ENCODE measurements at places on chromosomes 5 and 9. TPM values are rescaled to one million over a fixed set of nuclear protein-coding genes. Genes with fewer than 3 reads are reported as not detected.
A peak's percentile ranks its signal among the peaks of the same experiment; 100 is the strongest.

GRCh38 chr5:53917826-53918225 lies 357.4 kb downstream of the NDUFS4 start:
- no peak overlapping the region for H3K27ac ChIP-seq
- no peaks in the 10 kb centered on the region for H3K36me3 ChIP-seq
- no peak for DNase-seq
- no peaks in the 10 kb centered on the region for H3K27me3 ChIP-seq

GRCh38 chr5:109744261-109744660 lies 54.5 kb downstream of the MAN2A1 start:
- peaks cover 37% of the 10 kb centered on the region for H3K4me1 ChIP-seq
- H3K27ac ChIP-seq = peak overlapping the region; percentile 82
- no peaks in the 10 kb centered on the region for H3K36me3 ChIP-seq
- H3K4me3 ChIP-seq = no peak overlapping the region

DNA sequence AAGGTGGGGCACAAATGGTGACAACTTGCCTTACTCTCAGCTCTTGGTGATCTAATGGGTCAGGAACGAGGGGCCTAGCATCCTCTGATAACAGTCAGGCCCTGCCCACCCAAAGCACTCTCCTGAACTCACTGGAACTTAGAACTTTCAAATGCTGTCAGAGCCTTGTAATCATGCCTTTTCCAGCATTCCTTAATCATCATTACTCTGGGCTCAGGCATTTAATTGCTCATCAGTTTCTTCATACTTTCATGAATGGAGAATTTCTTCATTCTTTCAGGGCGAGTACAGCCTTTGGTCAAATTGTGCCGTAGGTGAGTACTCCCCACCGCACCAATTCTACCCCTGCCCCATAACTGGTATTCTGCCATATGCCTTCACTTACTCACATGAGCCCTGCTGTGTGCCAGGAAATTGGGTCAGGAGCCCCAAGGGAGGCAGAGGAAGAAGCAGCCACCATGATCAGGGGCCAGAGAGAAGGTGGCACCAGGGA lies 30.2 kb upstream of the DUSP1 start:
- no peaks in the 10 kb centered on the region for H3K36me3 ChIP-seq
- peak overlapping the region; percentile 11 for H3K4me3 ChIP-seq
- peaks cover 56% of the 10 kb centered on the region for H3K4me1 ChIP-seq
- no peaks in the 10 kb centered on the region for H3K27me3 ChIP-seq

- no peak overlapping the region for H3K27ac ChIP-seq
- no peaks in the 10 kb centered on the region for H3K4me1 ChIP-seq
- no peak overlapping the region for H3K4me3 ChIP-seq
- H3K36me3 ChIP-seq = no peaks in the 10 kb centered on the region
Observed at GRCh38 chr5:156531199-156531598, 204.2 kb downstream of the SGCD start.

DNA sequence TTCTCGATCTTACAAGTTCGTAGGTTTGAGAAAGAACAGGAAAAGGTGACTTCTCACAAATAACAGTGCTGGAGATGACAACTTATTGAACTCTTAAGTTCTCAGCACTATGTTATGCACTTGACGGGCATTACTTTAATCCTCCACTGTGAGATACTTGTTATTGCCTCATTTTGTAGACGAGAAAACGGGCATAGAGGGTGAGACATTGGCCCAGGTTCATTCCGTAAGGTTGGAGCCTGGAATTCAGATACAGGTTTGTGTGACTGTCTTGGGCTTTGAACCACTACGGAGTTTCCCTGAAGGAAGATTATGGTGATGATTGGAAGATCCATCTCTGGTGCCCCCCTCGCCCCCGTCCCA lies 657 bp downstream of the MAT2B start:
- no peak for DNase-seq
- H3K4me3 ChIP-seq = peak overlapping the region; percentile 87
- no peaks in the 10 kb centered on the region for H3K27me3 ChIP-seq

- peaks cover 17% of the 10 kb centered on the region for H3K4me1 ChIP-seq
- DNase-seq = no peak
- H3K27ac ChIP-seq = peak within 1 kb of the TSS; percentile 48
- peaks cover 3% of the 10 kb centered on the region for H3K36me3 ChIP-seq
- H3K4me3 ChIP-seq = peak within 1 kb of the TSS; percentile 73
- no peaks in the 10 kb centered on the region for H3K27me3 ChIP-seq
Observed at GRCh38 chr9:97307500-97308163, at the start of gene CCDC180. CCDC180 (plus strand) TSS chr9:97307659; CDS start chr9:97308064, 405 bp downstream.

- peak overlapping the region; percentile 66 for H3K4me3 ChIP-seq
- peak overlapping the region; percentile 94 for H3K27ac ChIP-seq
- peaks cover 10% of the 10 kb centered on the region for H3K4me1 ChIP-seq
- no peaks in the 10 kb centered on the region for H3K27me3 ChIP-seq
- peak; percentile 82 for DNase-seq
Observed at GRCh38 chr5:83844449-83845068, 123.9 kb upstream of the HAPLN1 start.

DNA sequence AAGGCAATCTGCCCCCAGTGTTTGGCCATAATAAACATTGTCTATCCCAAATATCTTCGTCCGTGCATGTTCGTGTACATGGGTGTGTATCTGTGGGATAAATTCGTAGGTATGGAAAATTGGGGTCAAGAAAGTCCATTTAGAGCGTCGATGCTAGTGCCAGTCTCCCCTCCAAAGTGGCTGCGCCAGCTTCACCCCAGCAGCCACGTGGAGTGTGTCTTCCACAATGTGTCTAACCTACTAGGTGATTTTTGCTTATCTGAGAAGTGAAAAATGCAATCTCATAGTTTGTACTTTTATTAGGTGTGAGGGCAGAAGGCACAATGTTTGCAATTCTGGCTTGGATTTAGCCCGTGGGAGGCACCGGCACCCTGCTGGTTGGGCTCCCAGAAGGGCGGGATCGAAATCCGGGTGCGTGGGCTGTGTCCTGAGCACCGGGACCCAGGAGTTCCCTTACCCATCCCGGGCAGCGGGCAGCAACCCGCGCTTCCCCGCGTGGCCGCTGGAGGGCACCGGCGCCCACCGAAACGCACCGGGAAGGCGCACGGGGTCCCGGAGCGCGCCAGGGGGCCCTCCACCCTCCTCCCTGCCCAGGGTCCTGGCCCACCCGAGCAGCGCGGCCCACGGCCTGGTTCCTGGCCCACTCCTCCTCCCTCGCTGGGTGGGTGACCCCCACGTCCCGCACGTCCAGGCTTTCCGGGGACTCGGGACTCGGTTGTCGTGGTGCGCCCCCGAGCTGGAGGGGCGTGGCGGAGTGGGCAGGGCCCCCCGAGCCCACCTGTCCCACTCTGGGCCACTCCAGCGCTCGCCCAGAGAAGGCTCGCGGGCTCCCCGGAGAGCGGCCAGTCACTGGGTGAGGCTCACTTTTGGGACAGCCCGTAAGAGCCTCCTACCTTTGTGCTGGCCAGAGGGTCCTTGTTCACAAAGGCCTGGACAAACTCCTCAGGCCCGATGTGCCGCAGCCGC lies 55.4 kb upstream of the RNF130 start:
- H3K27me3 ChIP-seq = peaks cover 21% of the 10 kb centered on the region
- no peak overlapping the region for H3K27ac ChIP-seq
- no peaks in the 10 kb centered on the region for H3K36me3 ChIP-seq
- no peaks in the 10 kb centered on the region for H3K4me1 ChIP-seq
- no peak overlapping the region for H3K4me3 ChIP-seq

GRCh38 chr9:95750725-95751519 lies 124.6 kb upstream of the ERCC6L2 start:
- no peaks in the 10 kb centered on the region for H3K4me1 ChIP-seq
- H3K27ac ChIP-seq = no peak overlapping the region
- peaks cover 19% of the 10 kb centered on the region for H3K27me3 ChIP-seq
- DNase-seq = no peak

DNA sequence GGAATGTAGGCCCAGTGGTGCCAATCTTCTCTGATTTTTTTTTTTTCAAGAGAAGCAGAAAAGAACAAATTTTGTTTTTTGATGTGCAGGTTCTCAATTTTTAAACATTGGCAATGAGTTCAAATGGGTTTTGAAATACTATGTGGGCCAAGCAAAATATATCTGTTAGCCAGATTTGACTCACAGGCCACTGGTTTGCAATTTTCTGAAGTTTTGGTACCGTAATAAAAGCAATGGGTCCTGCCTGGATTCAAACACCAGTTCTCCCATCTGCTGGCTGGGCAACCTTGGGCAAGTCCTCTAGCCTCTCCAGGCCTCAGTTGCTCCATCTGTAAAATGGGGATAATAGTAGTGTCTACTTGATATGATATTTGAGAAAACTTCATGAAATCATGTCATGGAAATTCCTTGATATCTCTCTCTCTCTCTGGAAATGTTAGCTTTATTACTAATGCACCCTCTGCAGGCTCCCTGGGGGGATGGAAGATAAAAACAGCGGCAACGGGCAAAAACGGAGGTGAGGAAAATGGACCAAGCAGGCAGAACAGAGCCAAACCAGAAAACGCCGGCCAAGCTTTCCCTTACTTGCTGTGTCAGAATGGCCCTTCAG lies 63.4 kb downstream of the SMIM23 start:
- H3K27me3 ChIP-seq = no peaks in the 10 kb centered on the region
- DNase-seq = peak; percentile 78
- no peak overlapping the region for H3K27ac ChIP-seq
- peaks cover 19% of the 10 kb centered on the region for H3K4me1 ChIP-seq
- no peak overlapping the region for H3K4me3 ChIP-seq

DNA sequence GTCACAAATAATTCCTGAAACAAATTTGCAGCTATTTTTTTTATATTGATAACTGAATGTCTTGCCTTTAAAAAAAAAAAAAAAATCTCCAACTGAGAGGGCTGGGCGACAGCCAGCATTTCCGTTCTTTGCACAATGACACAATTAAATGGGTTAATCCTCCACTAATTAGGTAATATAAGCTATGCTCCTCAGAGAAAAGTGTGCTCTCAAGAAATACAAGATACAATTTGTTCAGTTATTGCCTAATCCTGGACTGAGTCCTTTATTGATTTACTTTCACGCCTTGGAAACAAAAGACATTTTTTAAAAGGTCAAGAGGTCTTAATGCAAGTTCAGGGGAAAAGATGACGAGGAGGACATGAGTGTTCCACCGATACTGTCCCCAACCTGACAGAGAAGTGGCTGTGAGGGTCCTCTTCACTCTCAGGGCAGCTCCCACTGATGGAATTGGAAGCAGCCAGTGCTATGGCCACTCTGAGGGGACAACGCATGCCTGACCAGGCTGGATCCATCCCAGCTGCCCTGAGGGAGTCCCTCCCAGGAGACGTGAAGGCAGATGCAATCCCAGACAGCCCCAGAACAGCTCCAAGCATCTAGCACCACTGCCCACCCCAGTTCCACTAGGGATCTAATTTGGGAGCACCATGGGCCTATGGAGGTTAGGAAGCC lies 220.7 kb downstream of the GNA14 start:
- no peak overlapping the region for H3K27ac ChIP-seq
- no peaks in the 10 kb centered on the region for H3K27me3 ChIP-seq
- no peaks in the 10 kb centered on the region for H3K36me3 ChIP-seq

DNA sequence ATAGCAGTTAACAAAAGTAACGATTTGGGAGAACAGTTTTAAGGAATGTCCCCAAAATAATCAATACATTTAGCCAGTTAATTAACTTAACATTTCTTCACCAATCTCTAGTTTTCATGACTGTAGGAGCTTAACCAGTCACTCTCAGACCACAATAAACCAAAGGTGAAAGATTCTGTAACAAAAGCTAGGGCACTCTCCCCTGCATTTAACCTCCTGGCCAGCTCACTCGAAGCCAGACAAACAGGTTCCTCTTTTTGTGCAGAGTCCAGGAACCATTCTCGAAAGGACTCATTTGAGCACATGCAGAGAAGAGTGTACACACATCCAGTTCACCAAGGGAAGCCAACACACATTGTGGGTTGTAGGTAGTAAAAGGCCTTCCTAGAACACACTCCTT lies 6.5 kb downstream of the IL7R start:
- no peak for DNase-seq
- H3K27ac ChIP-seq = no peak overlapping the region
- peaks cover 20% of the 10 kb centered on the region for H3K36me3 ChIP-seq
- peaks cover 42% of the 10 kb centered on the region for H3K4me1 ChIP-seq
- no peaks in the 10 kb centered on the region for H3K27me3 ChIP-seq

- H3K4me1 ChIP-seq = no peaks in the 10 kb centered on the region
- peaks cover 3% of the 10 kb centered on the region for H3K27me3 ChIP-seq
- H3K36me3 ChIP-seq = no peaks in the 10 kb centered on the region
- H3K27ac ChIP-seq = no peak overlapping the region
- H3K4me3 ChIP-seq = no peak overlapping the region
Observed at GRCh38 chr9:87567571-87567970, 69.9 kb downstream of the DAPK1 start.

- peaks cover 29% of the 10 kb centered on the region for H3K27me3 ChIP-seq
- H3K27ac ChIP-seq = no peak overlapping the region
- H3K4me1 ChIP-seq = no peaks in the 10 kb centered on the region
Observed at GRCh38 chr9:37675661-37676060, 24.9 kb downstream of the FRMPD1 start.

DNA sequence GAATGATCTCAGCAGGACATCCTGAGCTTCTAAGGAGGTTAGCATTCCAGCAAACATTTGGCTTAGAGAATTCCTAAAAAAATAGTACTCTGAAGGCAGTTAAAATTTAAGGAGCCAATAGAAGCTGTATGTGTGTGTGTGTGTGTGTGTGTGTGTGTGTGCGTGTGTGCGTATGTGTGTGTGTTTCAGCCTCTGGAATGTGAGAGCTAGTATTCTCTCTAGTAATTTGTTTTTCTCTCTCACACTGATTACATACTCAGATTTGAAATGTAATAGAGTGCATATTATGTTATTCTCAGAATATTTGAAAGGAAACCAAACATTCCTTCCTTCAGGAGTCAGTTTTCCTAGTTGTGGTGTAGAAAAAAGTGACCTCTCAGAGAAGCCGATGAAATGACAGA lies 279.6 kb downstream of the TMEM38B start:
- no peak overlapping the region for H3K4me3 ChIP-seq
- H3K27me3 ChIP-seq = peaks cover 6% of the 10 kb centered on the region
- H3K27ac ChIP-seq = no peak overlapping the region
- no peaks in the 10 kb centered on the region for H3K36me3 ChIP-seq

DNA sequence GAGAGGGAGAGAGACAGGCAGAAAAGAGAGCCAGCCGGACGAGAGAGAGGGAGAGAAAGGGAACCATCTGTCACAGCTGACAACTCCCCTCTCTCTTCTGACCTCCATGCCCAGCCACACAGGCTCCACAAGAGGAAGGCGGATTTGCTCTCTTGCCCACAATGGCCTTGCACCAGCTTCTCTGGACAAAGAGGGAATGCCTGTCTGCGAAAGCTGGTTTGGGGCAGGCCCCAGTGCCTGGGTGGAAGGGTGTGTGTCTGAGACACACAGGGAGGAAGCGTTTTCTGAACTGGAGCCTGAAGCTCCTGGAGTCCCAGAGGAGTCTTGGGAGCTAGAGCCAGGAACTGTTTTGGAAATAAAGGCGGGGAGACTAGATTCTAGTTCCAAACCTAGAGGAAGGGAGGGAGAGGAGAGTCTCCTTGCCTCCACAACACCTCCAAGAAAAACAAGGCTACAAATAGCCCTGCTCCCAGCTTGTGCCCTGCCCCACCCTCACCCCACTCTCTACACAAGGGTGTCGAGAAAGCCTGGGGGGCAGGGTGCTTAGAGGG lies 12.5 kb downstream of the C1QTNF2 start:
- no peak overlapping the region for H3K27ac ChIP-seq
- H3K4me3 ChIP-seq = no peak overlapping the region
- no peaks in the 10 kb centered on the region for H3K27me3 ChIP-seq
- H3K36me3 ChIP-seq = no peaks in the 10 kb centered on the region
- no peaks in the 10 kb centered on the region for H3K4me1 ChIP-seq
- peak; percentile 78 for DNase-seq

GRCh38 chr5:53782620-53783019 lies 222.2 kb downstream of the NDUFS4 start:
- no peak for DNase-seq
- peaks cover 7% of the 10 kb centered on the region for H3K4me1 ChIP-seq

DOK3 gene
- 1.5 TPM for total RNA-seq

ARID3C gene
- not detected for total RNA-seq

CDH9 gene
- total RNA-seq = not detected

PDE8B gene
- under 0.01 TPM for total RNA-seq

PCDHGA2 gene
- total RNA-seq = 2.7 TPM

NUTM2F gene
- not detected for total RNA-seq

KIF4B gene
- not detected for total RNA-seq

SLC25A2 gene
- total RNA-seq = 0.59 TPM

PCDHB11 gene
- 1.1 TPM for total RNA-seq
